ENCODE measurements at places on chromosomes 7 and 10. TPM values are rescaled to one million over a fixed set of nuclear protein-coding genes. Genes with fewer than 3 reads are reported as not detected.

Gene ADGRA1
- not detected for total RNA-seq

Gene GTPBP4
- total RNA-seq = 33.4 TPM

Gene PAOX
- total RNA-seq = 5.4 TPM

Gene ARHGEF35
- 3.0 TPM for total RNA-seq

Gene PLAC9
- 73.6 TPM for total RNA-seq

Gene CCDC3
- total RNA-seq = 21.1 TPM

Gene FBXW4
- total RNA-seq = 42.7 TPM

Gene ATXN7L1
- 8.6 TPM for total RNA-seq

Gene SPDYE11
- not detected for total RNA-seq

Gene CHAT
- not detected for total RNA-seq

Gene TAS2R4
- total RNA-seq = 0.99 TPM

Gene OR2F2
- not detected for total RNA-seq

Gene LDB3
- total RNA-seq = 0.12 TPM

Gene CFAP70
- 1.6 TPM for total RNA-seq

Gene CYP2C19
- not detected for total RNA-seq

Gene ADAM22
- total RNA-seq = 0.50 TPM

Gene ST8SIA6
- total RNA-seq = not detected

Gene MSMB
- total RNA-seq = not detected

Gene PTF1A
- not detected for total RNA-seq

Gene NYAP1
- total RNA-seq = 0.13 TPM

Gene NAT16
- not detected for total RNA-seq

Gene CAMK2B
- total RNA-seq = 1.3 TPM

Gene AKR1C8
- total RNA-seq = not detected

Gene CCDC172
- not detected for total RNA-seq

Gene POR
- total RNA-seq = 91.3 TPM

Gene SPAM1
- not detected for total RNA-seq

Gene GRK5
- total RNA-seq = 66.5 TPM

Gene KCP
- total RNA-seq = not detected

Gene TMEM178B
- total RNA-seq = 0.06 TPM

Gene IFIT1B
- 0.06 TPM for total RNA-seq

Gene EN2
- not detected for total RNA-seq

Gene GLI3
- 3.7 TPM for total RNA-seq

Gene NKX6-2
- not detected for total RNA-seq

Gene DLX6
- total RNA-seq = not detected

Gene PRKCQ
- not detected for total RNA-seq

Gene NRP1
- total RNA-seq = 990 TPM

Gene BTBD16
- total RNA-seq = 0.40 TPM

Gene MSS51
- 1.2 TPM for total RNA-seq

Gene ZPBP
- not detected for total RNA-seq

Gene TMEM225B
- 0.62 TPM for total RNA-seq

Gene CDH23
- total RNA-seq = 0.26 TPM
